MG63 (cell line): ENCODE measurements at places on chromosomes 3 and 15. TPM values are rescaled to one million over a fixed set of nuclear protein-coding genes. Genes with fewer than 3 reads are reported as not detected.

GOLGA6A gene
- total RNA-seq: not detected in 2 replicates

SRPRB gene
- 83.0 and 173 TPM in 2 replicates for total RNA-seq

PPP1R14D gene
- total RNA-seq: not detected in 2 replicates

ZPLD1 gene
- total RNA-seq: not detected in 2 replicates

EIF4E3 gene
- 2.9 and 4.4 TPM in 2 replicates for total RNA-seq

EHD4 gene
- 10.7 and 15.9 TPM in 2 replicates for total RNA-seq

KBTBD8 gene
- total RNA-seq: 0.53 and 4.9 TPM in 2 replicates

C3orf20 gene
- 0.03 TPM in 1 of 2 replicates, not detected in the other for total RNA-seq

CASR gene
- total RNA-seq: not detected in 2 replicates

CYP1A1 gene
- 11.6 and 15.7 TPM in 2 replicates for total RNA-seq

FXR1 gene
- 145 and 234 TPM in 2 replicates for total RNA-seq

MOBP gene
- not detected in 2 replicates for total RNA-seq

NDUFAF3 gene
- 37.8 and 91.3 TPM in 2 replicates for total RNA-seq

CLDN18 gene
- total RNA-seq: not detected in 2 replicates

EPB42 gene
- total RNA-seq: not detected in 2 replicates

TUSC7 gene
- not detected in 2 replicates for total RNA-seq
